Neural crest cell (in vitro differentiated cells): ENCODE measurements at places on chromosomes 1 and 21. TPM values are rescaled to one million over a fixed set of nuclear protein-coding genes. Genes with fewer than 3 reads are reported as not detected.

DNA sequence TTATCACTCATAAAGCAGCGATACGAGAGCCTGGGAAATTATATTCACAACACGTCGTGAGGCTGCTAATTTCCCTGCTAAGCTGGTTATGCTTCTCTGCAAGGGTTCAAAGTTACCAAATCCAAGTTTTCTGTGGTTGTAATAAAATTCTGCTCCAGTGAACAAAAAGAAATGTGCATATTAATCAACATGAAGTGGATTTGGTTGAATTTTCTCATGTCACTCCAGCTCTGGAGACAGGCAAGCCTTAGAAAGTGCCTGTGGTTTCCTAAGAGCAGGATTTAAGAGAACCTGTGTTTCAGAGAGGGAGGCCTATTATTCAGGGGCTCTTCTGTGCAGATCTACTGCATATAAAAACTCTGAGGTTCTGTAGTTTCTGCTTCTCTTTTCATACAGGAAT lies 87.5 kb downstream of the WLS start:
- no peaks in the 10 kb centered on the region for H3K27me3 ChIP-seq
- H3K27ac ChIP-seq: no peak overlapping the region
- no peak for DNase-seq
- H3K4me1 ChIP-seq: peaks cover 27% of the 10 kb centered on the region

DNA sequence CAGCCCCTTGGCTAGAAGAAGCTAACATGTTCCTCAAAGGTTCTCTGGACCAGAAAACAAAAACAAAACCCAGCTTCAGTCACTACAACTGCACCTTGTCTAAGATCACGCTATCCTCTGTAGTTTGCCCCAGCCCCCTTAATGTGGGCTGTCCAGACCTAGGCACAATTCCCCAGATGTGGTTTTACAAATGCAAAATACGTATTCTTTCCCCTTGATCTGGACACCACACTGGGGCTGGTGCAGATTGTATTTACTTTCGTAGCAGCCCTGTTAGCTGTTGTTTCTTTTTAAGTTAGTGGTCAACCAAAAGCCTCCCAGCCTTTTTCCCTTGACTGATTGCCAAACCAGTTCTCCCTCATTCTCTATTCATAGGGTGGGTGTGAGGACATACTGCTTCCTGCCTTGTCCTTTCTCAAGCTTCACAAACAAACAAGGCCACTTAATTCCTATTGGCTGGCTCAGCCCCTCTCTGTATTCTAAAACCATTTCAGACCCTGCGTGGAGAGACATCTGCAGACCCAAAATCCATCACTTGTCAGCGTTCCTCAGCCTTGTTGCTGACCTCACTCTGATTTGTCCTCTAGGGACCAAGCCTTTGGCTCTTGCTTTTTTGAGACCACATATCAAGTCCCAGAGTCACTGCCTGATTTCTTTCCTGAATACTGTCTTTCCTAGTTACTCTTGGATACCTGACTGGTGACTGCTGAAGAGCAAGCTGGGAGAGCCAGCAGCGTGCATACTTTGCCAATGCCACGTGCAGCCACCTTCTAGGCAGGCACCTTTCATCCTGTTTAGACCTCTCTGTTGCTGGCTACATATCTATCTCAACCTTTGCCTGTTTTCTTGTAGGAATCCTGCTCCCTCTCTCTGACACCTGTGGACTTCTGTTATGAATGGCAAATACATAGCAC lies 96.4 kb upstream of the RAB3GAP2 start:
- H3K27me3 ChIP-seq: no peaks in the 10 kb centered on the region
- DNase-seq: no peak
- H3K36me3 ChIP-seq: no peaks in the 10 kb centered on the region
- peaks cover 11% of the 10 kb centered on the region for H3K4me1 ChIP-seq
- H3K27ac ChIP-seq: no peak overlapping the region

- no peak overlapping the region for H3K27ac ChIP-seq
- peaks cover 3% of the 10 kb centered on the region for H3K4me1 ChIP-seq
- no peak for DNase-seq
- peaks cover 19% of the 10 kb centered on the region for H3K27me3 ChIP-seq
- no peak overlapping the region for H3K4me3 ChIP-seq
Measured at GRCh38 chr1:247453245-247453644, 4.7 kb downstream of the OR2B11 start.

DNA sequence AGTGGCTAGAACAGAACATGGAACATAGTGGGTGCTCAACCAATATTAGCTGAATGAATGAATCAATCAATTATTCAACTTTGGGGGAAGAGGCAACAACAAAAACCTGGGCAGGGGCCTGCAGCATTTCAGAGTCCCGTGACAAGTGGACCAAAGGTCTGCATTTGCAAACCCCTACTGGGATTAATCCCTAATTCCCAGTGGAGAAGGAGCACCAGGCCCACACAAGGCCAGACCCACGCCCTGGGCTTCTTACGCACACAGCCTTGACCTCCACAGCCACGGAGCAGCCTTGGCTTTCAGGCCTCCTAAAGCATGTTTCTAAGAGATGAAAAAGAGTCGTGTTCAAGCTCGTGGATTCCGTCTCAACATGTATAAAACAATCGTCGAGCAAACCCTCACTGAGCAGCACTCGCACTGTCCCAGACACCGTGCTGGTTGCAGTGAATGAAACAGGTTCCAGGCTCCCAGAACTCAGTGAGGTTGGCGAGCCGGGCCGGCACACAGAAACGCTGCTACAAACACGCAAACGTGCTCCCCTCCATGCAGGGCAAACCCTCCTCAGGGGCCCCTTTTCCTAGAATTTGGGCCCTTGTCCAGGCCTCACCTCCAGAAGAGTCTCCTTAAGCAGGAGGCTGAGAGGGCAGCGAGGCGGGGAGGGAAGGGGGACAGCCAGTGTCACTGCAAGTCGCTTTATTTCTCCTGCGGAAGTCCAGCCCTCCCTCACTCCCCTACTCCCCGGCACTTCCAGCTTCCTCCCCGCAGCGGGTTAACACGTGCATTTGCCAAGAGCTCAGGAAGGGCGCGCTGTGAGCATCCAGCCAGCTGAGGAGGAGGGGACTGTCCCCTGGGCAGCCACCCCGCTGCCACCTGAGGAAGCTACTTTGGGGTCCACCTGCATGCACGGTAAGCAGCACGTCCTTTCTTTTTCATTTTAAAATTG lies 556.4 kb downstream of the KIF26B start:
- H3K27me3 ChIP-seq: no peaks in the 10 kb centered on the region
- H3K4me1 ChIP-seq: no peaks in the 10 kb centered on the region
- DNase-seq: no peak
- no peaks in the 10 kb centered on the region for H3K36me3 ChIP-seq

ATF3 gene
- total RNA-seq: 10.3 and 12.3 TPM in 2 replicates

SPATA1 gene
- 1.5 and 2.3 TPM in 2 replicates for total RNA-seq
